ENCODE measurements at places on chromosomes 2 and 18.

DNA sequence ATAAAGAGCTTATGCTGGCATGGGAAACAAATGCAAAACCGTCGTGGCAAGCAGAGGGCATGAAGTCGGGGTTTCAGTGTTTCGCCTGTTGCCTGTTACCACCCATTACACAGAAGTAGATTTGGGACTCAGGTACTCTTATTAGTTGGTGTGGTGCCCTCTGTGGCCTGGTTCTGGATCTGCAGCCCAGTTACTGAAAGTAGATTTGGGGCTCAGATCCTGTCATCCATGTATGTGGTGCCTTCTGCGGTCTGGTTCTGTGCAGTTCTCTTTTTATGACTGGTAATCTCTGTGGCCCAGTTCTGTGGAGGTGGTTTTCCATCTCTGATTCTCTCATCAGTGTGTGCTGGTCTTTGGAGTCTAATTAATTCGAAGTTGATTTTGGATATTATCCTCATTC, 45.2 kb downstream of the ADNP2 start:
- DNase-seq = no peak

GRCh38 chr2:237743561-237744269, 54.9 kb upstream of the RBM44 start:
- DNase-seq = no peak

- DNase-seq = no peak
Measured at GRCh38 chr18:43882358-43883055, 605.2 kb upstream of the SYT4 start.

- DNase-seq = no peak
Measured at GRCh38 chr2:234366891-234367290, 130.0 kb downstream of the ARL4C start.

- DNase-seq = no peak
Measured at GRCh38 chr2:222057347-222058073, 241.3 kb downstream of the PAX3 start.

GRCh38 chr2:230130668-230131364, 62.1 kb upstream of the SLC16A14 start:
- DNase-seq = no peak

GRCh38 chr2:28898048-28898447, 3.6 kb downstream of the WDR43 start:
- no peak for DNase-seq

GRCh38 chr2:69741229-69741574, 732 bp upstream of the ANXA4 start:
- DNase-seq = peak; percentile 28

DNA sequence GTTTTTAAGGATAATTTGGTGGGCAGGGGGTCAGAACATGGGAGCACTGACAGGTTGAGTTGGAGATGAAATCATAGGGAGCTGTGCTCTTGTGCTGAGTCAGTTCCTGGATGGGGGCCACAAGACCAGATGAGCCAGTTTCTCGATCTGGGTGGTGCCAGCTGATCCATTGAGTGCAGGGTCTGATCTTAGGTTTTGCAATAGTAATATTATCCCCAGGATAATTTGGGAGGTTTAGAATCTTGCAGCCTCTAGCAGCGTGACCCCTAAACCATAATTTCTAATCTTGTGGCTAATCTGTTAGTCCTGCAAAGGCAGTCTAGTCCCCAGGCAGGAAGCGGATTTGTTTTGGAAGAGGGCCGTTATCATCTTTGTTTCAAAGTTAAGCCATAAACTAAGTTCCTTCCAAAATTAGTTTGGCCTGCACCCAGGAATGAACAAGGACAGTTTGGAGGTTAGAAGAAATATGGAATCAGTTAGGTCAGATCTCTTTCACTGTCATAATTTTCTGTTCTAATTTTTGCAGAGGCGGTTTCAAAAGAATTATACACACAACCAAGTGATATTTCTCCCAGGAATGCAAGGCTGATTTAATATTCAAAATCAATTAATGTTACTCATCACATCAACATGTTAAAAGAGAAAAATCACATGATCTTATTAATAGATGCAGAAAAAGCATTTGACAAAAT, 23.0 kb downstream of the DBI start:
- no peak for DNase-seq

DNA sequence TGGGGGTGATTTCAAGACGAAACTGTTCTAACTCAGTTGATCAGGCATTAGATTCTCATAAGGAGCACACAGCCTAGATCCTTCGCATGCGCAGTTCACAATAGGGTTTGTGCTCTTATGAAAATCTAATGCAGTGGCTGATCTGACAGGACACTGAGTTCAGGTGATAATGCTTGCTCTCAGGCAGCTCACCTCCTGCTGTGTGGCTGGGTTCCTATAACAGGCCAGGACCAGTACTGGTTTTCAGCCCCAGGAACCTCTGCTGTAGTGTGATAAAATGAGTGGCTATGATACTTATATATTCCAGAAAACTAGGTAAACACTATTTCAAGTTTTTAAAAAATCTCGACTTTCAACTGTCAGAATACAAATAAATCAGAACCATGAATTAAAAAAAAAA, 271.4 kb downstream of the GALNT13 start:
- DNase-seq = no peak

- DNase-seq = no peak
Measured at GRCh38 chr2:218145124-218145523, 19.3 kb downstream of the CXCR2 start.

DNA sequence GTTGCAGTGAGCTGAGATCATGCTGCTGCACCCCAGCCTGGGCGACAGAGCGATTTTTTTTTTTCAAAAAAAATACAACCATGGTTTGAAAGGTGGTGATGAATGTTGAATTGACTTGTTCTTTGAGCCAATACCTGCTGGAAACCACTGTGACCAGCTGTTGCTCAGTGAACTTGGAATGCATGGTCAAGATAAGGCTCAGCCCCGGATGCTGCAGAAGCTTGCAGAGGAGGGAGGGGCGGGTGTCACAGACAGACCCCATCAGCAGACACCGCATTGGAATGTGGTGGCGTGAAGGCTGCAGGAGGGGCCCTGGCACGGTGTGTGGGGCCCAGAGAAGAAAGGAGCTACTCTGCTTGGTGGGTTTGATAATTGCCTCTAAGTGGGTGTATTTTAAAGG, 91.6 kb downstream of the ITGB1BP1 start:
- no peak for DNase-seq

DNA sequence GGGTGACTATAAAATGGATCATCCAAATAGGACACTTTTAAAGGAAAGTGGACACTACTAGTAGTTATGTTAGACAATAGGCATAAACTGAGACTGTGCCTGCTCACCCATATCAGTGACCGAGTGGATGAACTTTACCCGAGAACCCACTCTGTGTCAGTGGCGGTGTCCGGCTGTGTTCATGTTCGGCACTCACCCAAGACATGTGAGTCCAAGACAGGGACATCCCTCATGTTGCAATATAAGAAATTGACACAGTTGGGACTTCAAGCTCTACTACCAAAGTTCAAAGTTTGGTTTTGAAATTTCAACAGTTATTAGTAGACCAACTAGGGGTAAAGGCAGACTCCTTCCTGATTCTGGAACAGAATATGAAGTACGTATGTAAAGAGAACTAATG, 326.3 kb upstream of the TNP1 start:
- no peak for DNase-seq

DNA sequence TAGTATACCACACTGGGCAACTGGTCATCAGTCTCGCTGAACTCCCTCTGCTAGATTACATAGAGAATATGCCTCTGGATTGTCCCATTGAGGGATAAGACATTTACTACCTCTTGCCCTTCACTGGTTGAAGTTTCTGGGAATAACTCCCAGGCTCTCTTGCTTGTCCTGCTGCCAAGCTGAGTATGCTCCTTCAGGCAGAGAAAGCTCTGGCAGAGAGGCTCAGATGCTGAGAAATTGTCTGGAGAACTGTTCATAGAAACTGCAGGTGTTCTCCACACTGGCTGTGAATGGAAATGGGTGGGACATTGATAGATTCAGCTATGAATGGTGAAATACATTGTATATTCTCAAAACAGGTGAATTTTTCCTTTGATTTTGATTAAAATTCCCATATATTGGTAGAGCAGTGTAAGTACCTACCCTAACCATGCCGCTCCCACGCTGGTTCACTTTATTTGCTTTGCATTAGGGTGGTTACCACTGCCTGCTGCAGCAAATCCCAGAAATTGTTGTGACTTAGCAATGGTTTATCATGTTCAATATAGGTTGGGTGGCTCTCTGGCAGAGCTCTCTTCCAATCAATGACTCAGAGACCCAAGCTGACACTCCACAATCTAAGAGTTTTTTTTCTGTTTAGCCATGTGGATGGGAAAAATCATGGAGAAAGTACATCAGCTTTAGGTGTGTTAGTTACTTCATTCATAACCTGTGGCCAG, 36.7 kb downstream of the FAM117B start:
- DNase-seq = no peak

DNA sequence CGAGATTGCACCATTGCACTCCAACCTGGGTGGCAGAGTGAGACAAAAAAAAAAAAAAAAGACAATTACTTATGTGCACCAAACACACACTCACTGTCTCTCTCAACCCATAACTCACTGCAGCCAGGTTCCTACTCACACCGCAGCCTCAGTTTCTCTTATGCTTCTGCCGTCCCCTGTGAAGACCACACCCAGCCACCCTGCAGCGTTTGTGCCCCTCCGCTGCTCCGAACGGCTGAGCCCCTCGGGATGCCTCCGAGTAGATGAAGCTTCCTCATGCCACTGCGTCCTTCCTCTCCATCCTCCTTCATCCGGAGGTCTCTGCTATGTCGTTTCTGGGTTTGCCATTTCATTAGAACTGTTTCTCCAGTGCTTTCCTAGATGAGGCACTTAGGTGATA, 160.1 kb downstream of the TWIST2 start:
- DNase-seq = no peak

DNA sequence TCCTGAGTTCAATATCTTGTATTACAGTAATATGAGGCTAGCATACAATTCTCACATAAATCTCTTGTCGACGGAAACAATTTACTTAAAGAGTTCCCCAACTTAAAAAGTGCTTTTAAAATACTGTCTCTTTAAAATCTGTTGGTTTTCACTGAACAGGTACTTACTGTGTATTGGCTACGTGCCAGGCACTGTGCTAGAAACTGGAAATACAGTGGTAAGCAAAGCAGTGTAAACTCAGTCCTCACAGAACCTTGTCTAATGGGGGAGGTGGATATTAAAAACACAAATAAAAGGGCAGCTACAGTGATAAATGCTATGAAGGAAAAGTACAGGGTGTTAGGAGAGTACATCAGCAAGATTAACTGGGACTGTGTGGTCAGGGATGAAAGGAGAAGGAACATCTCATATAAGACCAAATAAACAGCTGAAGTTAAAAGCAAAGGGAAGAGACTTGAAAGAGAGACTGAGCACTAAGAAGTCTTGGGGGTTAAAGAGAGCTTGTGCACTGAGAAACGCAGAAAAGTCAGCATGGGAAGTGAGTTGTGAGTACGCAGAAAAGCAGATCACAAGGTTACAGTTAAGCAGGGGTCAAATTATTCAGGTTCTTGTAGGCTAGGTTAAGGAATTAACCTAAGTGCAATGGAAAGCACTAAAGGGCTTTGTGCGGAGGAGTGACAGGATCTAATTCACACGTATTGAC, 52.5 kb downstream of the USP40 start:
- no peak for DNase-seq

Data from activated CD4-positive, alpha-beta T cell treated with anti-CD3 and anti-CD28 coated beads for 24 hours (primary cell).